Dermis blood vessel endothelial cell (primary cell): ENCODE measurements at places on chromosomes 5 and 9. TPM values are rescaled to one million over a fixed set of nuclear protein-coding genes. Genes with fewer than 3 reads are reported as not detected.

Gene RNF180
- 3.2 and 6.1 TPM in 2 replicates for total RNA-seq

Gene SLC36A3
- total RNA-seq, result not detected in 2 replicates

Gene FOXI1
- not detected in 2 replicates for total RNA-seq

Gene CAVIN4
- total RNA-seq, result 1.7 and 2.3 TPM in 2 replicates

Gene CA9
- total RNA-seq, result not detected in 2 replicates

Gene FBN2
- total RNA-seq, result 0.79 and 14.0 TPM in 2 replicates

Gene MTMR12
- 45.6 and 55.3 TPM in 2 replicates for total RNA-seq

Gene PTPDC1
- 5.9 and 7.0 TPM in 2 replicates for total RNA-seq

Gene GMCL2
- not detected in 2 replicates for total RNA-seq

Gene DMRT2
- total RNA-seq, result not detected in 2 replicates

Gene PCDHGA1
- total RNA-seq, result 0.33 and 0.34 TPM in 2 replicates

Gene GPR150
- total RNA-seq, result 0.05 and 0.17 TPM in 2 replicates

Gene IRX2
- total RNA-seq, result 0.33 and 1.7 TPM in 2 replicates

Gene ARHGEF28
- 115 and 151 TPM in 2 replicates for total RNA-seq

Gene NR3C1
- 19.7 and 21.4 TPM in 2 replicates for total RNA-seq

Gene IRF1
- total RNA-seq, result 26.4 TPM in 2 replicates

Gene GLRA1
- not detected in 2 replicates for total RNA-seq

Gene ADAMTSL1
- total RNA-seq, result 6.0 and 15.8 TPM in 2 replicates

Gene CTXN3
- total RNA-seq, result not detected in 2 replicates

Gene SOHLH1
- total RNA-seq, result 0.05 TPM in 1 of 2 replicates, not detected in the other

Gene CDK5RAP2
- 18.7 and 50.4 TPM in 2 replicates for total RNA-seq

Gene LCN2
- 0.14 TPM in 1 of 2 replicates, not detected in the other for total RNA-seq

Gene DRD1
- not detected in 2 replicates for total RNA-seq

Gene RECK
- total RNA-seq, result 22.0 and 37.5 TPM in 2 replicates

Gene EQTN
- not detected in 2 replicates for total RNA-seq

Gene NIM1K
- total RNA-seq, result under 0.01 and 0.05 TPM in 2 replicates

Gene DOCK2
- 0.17 and 0.28 TPM in 2 replicates for total RNA-seq

Gene GADD45G
- not detected in 2 replicates for total RNA-seq

Gene PFN3
- total RNA-seq, result not detected in 2 replicates

Gene SHROOM1
- total RNA-seq, result 7.1 and 9.9 TPM in 2 replicates

Gene LEAP2
- 0.09 and 0.17 TPM in 2 replicates for total RNA-seq

Gene SH2D3C
- 77.8 and 95.6 TPM in 2 replicates for total RNA-seq

Gene PLCXD3
- 0.19 and 0.51 TPM in 2 replicates for total RNA-seq

Gene CCDC187
- not detected in 2 replicates for total RNA-seq

Gene C9
- total RNA-seq, result 0.34 TPM in 1 of 2 replicates, not detected in the other

Gene SLC24A2
- total RNA-seq, result not detected in 2 replicates

Gene KIF20A
- total RNA-seq, result 18.9 and 109 TPM in 2 replicates

Gene C7
- total RNA-seq, result under 0.01 and 0.28 TPM in 2 replicates

Gene PRRX2
- 0.56 and 1.2 TPM in 2 replicates for total RNA-seq

Gene C5orf52
- not detected in 2 replicates for total RNA-seq

Gene PCDHGC5
- 0.56 and 1.5 TPM in 2 replicates for total RNA-seq

Gene SLC34A3
- not detected in 2 replicates for total RNA-seq

Gene FRMD3
- total RNA-seq, result 3.7 and 6.1 TPM in 2 replicates

Gene CARD6
- total RNA-seq, result 39.6 and 44.6 TPM in 2 replicates

Gene TMEM252
- total RNA-seq, result 0.51 TPM in 1 of 2 replicates, not detected in the other

Gene EDIL3
- 0.65 and 1.5 TPM in 2 replicates for total RNA-seq

Gene PDE6A
- 0.05 TPM in 1 of 2 replicates, not detected in the other for total RNA-seq

Gene PTPRD
- total RNA-seq, result 3.2 and 16.1 TPM in 2 replicates

Gene LMX1B
- total RNA-seq, result not detected in 2 replicates

Gene KCTD16
- under 0.01 and 0.05 TPM in 2 replicates for total RNA-seq
